Urinary bladder (tissue), 4 donors: ENCODE measurements at places on chromosomes 5 and 9.
A peak's percentile ranks its signal among the peaks of the same experiment; 100 is the strongest.

- no peak for DNase-seq
These were observed 843.3 kb upstream of the CDH10 start for GRCh38 chr5:25488119-25488518.

DNA sequence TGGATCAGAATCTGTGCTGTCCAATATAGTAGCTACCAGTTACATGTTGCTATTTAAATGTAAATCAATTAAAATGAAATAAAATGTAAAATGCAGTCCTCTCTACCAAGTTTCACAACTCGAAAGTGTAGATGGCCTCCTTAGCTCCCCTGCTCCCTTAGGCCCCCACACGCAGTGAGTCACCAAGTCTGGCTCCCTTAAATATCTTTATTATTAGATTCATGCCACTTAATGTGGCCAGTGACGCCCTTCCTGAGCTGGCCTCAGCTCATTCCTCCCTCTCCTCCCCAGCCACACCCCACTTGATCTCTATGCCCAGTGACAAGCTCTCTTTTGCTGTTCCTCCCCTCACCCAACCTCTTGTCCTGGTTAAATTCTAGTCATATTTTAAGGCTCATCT lies 88.4 kb upstream of the DNAH5 start:
- DNase-seq = no peak

DNA sequence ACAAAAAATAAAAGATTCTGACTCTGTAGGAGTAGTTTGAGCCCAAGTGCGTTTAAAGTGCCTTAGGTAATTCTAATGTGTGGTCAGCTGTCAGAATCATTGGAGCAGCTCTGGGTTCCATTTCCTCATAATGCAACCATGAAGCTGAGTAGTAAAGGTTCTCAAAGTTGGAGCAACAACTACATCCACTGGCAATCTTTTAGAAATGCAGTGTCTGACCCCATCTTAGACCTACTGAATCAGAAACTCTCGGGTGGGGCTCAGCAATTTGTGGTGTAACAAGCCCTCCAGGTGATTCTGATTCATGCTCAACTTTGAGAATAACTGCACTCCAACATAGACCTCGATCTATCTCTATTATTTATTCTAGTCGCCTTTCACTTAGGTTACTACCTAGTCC lies 7.6 kb upstream of the ALDH1A1 start:
- no peak for DNase-seq

DNA sequence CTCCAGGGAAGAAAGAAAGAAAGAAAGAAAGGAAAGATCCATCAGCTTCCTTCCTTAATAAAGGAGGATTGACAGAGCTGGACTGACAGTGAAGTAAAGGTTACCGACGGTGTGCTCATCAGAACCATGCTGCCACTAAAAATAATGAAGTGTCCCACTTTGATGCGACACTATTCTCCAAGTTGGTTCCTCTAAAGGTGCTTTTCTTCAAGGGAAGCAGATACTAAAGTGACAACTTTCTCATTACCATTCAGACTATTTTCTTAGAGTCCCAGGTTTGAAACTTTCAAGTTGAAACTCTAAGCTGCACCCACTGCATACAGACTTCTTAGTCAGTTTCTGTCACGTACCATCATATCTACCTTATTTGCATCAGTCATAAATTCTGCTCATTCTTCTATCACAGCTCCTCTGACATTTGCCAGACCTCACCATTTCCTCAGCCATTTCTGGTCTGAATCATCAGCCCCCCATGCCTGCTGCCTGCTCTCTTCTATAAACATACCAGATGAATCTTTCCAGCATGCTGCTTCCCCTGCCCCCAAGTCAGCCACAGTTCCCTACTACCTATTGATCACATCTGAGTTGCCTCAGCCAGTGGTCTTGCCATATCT lies 177.6 kb downstream of the DEPDC1B start:
- no peak for DNase-seq

GRCh38 chr5:128083811-128084227 lies 253 bp downstream of the SLC12A2 start:
- DNase-seq = no peak

- no peak for DNase-seq
These were observed 37.5 kb downstream of the CREBRF start for GRCh38 chr5:173093606-173094005.

- DNase-seq = no peak
These were observed 13.7 kb downstream of the TUT7 start for GRCh38 chr9:86340356-86341006.

DNA sequence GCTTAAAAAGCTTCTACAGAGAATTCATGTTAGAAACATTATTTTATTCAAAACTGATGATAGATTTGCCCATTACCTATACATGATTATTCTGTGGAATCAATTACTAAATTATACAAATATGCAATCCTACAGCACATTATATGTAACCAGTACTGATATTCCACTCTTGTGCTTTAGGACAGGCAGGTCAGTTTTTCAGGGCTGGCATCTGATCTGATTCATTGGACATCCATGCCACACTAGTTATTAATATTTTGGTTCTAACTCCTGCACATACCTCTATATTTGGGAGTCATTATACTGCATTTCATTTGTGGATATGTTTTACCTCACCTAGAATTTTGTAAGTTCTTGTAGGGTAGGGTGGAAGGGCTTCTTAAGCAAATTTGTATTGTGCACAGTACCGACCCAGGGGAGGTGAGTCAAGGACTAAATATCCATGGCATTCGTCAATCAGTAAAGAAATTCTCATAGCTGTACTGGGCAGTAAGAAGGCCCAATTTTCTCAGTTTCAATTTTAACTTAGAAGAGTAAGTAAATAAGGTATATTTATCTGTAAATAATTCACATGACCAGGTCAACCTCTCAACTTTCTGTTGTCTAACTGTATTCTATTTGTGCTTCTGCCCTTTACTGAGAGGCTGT lies 33.5 kb downstream of the ELOVL7 start:
- DNase-seq = no peak

- no peak for DNase-seq
These were observed 18.3 kb upstream of the RNU6ATAC start for GRCh38 chr9:134182554-134183085.

GRCh38 chr9:109314011-109314531 lies 6.8 kb downstream of the EPB41L4B start:
- DNase-seq = no peak

- no peak for DNase-seq
These were observed 674 bp downstream of the C5orf15 start for GRCh38 chr5:133967698-133968203.

GRCh38 chr5:96781031-96781971 lies 26.4 kb downstream of the ERAP1 start:
- DNase-seq = no peak

DNA sequence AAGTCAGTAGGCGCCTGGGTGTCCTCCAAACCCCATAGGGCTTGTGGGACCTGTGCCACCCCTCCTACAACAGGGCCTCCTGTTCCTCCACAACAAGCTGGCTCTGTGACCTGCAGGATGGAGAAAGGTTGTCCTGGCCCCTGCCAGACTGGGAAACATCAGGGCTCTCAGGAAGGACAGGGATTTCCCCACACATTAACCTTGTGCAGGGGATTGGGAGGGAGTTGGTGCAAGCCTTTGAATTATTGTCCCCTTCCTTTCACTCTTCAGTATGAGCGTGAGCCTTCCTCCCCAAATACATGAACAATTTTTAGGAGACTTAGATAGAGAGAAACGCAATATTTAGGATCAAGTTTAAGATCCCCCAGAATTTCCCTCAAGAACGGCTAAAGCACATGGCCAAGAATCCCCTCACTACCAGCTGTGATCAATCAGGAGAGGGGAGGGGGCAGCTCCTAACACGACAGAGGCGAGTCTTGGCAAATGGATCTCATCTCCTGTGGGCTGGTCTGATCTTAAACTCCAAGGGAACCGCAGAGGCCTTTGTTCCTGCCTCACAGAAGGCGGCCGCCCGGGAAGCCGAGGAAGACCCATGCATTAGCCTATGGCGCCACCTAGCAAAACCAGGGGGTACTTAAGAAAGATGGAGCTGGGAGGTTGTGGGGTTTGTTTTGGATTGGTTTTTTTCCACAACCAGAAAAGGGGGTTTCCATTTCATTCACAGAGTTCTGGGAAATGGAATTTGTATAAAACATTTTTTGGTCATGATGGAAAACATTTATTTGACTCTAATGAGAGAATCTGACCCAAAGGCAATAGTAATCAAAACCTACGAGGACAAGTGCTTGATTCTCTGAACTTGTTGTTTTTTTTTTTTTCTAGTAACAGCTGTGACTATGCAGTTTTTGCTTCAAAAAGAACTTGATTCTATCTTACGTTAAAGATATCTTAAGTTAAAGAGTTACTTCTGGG lies 36.1 kb upstream of the OSMR start:
- peak; percentile 85 for DNase-seq

GRCh38 chr5:131679911-131680310 lies 44.9 kb upstream of the RAPGEF6 start:
- DNase-seq = no peak

- DNase-seq = no peak
These were observed 253.4 kb downstream of the NR2F1-AS1 start for GRCh38 chr5:93327605-93328004.

- no peak for DNase-seq
These were observed 853.5 kb upstream of the DMAC1 start for GRCh38 chr9:8653111-8653510.

DNA sequence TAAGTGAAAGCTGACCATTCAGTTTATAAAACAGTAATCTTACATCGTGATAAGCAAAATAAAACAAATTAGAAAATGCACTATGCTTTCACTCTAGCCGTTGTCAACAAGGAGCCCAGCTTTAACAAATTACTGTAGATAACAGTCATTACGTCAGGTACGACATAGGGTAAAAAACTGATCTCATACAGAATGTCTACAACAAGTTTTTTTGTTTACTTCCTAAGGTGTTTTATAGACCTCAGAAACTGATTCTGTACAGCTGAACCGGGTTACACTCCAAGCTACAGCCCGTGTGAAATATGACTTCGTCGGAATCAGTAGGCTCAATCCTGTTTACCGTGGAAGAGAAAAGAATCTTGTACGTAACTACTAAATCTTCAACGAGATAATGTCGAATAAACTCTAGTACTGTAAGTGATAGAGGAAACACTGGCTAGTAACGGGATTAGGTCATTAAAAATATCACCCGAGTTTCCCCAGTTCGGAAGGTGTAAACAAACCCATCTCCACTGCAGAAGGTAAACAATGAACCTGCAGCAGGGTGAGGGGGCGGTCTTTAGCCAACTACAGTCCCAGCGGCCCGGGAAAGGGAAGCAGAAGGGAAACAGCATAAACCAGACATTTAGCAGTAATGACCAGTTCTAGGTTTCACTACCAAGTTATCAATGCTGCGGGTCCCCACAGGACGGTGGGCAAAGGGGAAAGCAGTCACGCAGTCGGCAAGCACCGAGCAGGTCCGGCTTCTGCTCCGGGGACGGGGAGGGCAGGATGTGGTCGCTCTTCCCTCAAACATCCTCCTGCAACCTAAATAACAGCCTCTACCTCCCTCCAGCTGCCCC lies 1.1 kb downstream of the RICTOR start:
- DNase-seq = no peak

DNA sequence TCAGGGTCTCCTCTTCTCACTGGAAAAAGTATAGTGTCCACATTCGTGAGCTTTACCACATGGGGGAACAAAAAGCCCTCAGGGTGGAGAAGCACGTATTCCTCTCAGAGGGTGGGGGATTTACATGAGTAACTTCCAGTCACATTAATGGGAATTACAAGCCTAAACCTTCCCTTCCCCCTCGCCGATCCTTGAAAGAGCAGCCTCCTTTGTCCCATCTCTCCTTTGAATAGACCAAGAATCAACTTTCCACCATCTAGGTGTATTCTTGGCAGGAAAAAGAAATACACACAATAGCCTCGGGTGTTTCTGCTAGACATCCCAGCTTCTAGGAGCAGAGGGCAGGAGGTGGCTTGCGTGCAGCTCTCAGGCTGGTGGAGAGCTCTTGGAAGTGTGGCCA lies 144.4 kb downstream of the ZNF462 start:
- DNase-seq = no peak

- DNase-seq = no peak
These were observed 58.4 kb downstream of the WHRN start for GRCh38 chr9:114446672-114447450.

DNA sequence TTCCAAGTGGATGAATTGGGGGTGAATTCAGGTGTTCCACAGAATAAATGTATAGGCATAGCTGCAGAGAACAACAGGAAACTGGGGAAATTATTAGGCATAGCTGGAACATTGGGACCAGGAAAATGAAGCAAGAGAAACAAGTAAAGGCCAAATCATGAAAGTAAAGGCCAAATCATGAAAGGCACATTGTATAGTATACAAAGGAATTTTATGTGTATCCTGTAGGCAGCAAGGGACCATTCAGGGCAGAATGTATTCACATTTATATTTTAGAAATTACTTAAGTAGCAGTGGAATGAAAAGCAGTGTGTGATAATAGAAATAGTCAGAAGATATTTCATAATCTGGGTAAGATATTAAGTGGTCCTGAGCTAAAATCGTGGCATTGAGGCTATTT lies 127.3 kb upstream of the GRHPR start:
- DNase-seq = no peak

DNA sequence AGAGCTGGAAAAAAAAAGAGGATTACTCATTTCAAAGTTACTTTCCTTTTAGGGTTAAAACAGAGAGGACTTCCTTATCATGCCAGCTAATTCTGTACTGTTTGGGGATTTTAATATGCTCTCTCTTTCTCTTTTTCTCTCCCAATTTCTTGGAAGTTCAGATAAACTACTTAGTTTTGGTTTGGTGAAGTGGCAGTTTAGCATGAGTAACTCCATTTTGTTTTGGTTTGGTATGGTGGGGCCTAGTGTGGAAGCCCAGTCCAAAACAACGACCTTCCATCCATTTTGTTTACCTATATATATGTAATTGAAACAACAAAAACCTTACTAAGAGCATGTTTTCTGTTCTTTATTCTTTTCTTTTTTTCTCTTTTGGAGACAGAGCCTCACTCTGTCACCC lies 3.7 kb upstream of the BSPRY start:
- DNase-seq = no peak

GRCh38 chr9:2722715-2723114 lies 5.4 kb downstream of the KCNV2 start:
- no peak for DNase-seq

DNA sequence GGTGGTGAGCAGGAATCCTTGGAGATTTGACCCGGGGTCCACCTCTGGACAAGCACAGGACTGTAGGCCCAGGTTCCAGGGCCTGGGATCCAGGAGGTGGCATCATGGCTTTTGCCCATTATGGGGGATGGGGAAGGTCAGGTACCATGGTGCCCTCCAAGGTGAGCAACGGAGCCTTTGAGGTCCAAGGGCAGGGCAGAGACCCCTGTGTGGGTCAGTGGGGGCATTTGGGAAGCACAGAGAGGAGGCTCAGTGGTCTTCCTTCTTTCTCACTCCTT lies 117.7 kb downstream of the RXRA start:
- no peak for DNase-seq
